ENCODE measurements at places on chromosomes 6 and 20.

DNA sequence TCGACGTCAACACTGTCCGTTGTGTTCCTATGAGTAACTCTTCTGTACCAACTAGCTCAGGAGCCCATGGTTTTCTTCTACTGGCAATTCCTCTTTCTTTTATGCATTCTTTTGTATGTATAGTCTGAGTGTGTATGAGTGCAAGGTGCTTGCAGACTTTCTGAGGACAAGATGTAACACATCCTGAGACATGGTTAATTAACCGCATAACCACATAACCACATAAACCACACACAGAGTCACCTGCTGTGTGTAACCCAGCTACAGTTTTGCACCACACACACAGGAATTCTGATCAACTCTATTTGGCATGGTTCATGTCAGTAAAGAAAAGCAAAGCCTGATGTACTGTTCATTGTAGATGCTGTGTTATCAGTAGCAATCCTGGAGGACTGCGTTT, 98.6 kb downstream of the DACT2 start:
- DNase-seq: no peak

DNA sequence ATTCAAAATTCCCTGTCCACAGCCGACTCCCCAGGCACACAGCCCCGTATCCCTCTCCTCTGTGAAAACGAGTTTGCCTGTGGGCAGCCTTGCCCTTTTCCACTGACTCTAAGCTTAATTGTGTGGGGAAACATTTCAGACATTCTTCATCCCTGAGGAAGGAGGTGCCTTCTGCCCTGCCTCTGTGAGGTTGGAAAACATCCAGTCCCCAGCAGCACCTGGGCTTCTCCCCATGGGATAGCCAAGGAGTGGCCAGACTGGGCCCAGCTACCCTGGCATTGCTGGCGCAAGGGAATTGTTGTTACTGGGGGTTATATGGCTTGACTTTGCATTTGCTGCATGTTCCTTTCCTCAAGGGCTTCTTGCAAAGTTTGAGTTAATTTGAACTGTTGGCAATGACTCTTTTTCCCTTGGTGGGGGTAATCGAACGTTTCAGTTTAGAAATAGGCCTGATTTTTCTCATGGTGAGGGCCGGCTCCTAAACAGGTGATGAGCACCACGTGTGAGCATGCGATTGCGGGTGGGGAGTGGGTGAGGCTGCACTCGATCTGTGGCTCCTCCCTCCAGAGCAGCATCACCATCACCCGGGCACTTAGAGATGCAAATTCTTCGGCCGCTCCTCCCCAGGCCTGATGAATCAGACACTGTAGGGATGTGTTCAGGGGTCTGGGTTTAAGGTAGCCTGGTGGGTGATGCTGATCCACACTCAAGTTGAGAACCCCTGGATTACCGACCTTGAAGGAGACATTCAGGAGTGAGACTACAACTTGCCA, 29.9 kb downstream of the GABRR2 start:
- DNase-seq: no peak

GRCh38 chr20:50582591-50583234, 72.5 kb downstream of the PTPN1 start:
- DNase-seq: no peak

- DNase-seq: no peak
Observed at GRCh38 chr6:29945281-29945820, 3.0 kb downstream of the HLA-A start.

- no peak for DNase-seq
Observed at GRCh38 chr6:193773-194310, 98.4 kb upstream of the DUSP22 start.

DNA sequence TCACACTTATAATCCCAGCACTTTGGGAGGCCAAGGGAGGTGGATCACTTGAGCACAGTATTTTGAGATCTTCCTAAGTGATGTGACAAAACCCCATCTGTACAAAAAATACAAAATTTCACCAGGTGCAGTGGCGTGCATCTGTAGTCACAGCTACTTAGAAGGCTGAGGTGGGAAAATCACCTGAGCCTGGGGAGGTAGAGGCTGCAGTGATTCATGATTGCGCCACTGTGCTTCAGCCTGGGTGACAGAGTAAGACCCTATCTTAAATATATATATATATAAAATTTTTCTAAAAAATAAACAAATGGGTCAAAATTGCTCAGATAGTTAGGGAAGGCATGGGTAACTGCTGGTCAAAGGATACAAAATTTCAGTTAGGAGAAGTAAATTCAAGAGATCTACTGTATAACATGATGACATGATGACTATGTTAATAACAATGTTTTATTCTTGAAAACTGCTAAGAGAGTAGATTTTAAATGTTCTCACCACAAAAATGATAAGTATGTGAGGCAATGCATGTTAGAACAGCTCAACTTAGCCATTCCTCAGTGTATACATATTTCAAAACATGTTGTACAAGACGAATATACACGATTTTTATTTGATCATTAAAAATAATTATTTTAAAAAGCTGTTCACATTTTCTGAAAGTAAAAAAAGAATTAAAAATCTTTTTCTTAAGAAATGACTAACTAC, 24.4 kb downstream of the TBC1D32 start:
- no peak for DNase-seq

DNA sequence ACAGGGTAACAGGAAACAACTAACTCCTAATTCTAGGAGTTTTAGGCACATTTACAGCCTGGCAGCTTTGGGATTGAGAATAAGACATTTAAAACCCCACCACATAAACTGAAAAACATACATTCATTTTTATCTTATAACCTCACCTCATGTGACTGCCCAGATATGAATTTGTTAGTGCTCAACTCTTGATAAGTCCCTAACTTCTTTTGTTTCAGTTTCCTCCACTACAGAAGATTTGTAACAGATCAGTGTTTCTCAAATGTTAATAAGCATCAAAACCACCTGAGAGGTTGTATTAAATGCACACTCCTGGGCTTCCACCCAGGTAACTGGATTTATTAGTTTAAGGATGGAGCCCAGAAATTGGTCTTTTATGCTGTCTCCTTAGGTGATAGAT, 190.1 kb upstream of the ARID1B start:
- no peak for DNase-seq

DNA sequence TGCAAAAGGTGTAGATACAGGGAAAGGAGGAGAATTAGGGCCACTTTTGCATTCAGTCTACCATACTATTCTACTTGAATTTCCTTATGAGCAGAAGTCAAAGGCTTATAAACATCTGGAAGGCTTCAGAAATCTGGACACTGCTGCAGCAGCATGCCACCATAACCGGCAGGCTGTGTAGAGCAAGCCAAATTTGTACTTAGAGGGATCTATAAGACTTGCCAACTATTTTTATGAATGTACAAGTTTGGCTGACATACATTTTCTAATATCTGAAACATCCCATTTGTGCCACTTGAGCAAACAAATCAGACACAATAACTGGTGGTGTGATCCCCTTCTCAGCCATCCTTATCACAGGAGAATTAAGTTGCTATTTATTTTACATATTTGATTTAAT, 14.0 kb upstream of the PLCB1 start:
- DNase-seq: no peak

DNA sequence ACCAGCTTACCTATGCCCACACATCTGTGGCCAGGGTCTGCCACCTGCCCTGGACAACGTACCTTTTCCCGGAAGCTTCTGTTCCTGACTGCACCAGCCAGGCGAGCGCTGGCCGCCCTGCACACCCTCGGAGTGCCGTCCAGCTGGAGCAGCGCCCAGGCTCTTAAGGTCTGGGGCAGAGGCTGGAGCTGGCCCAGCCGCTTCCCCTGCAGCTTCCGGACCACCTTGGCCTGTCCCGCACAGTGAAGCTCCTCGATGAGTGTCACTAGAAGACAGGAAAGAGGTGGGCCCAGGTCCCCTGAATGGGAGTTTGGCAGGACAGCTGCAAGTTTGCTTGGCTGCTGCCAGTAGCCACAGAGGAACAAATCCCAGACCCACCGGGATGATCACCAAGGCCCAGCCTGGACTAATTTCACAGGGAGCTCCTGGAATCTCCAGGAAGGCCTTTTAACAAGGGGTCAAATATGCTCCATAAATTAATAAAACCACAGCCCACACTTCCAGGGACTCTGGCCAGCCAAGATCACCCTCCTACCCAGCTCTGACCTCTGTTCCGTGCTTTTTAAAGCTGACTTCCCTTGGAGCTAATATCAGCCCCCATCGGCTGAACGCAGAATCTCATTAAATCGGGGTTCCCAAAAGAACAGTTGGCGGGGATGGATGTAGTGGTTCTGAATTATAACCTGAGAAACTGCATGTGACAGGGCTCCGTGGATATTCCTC, 82.3 kb downstream of the PTPN1 start:
- no peak for DNase-seq

DNA sequence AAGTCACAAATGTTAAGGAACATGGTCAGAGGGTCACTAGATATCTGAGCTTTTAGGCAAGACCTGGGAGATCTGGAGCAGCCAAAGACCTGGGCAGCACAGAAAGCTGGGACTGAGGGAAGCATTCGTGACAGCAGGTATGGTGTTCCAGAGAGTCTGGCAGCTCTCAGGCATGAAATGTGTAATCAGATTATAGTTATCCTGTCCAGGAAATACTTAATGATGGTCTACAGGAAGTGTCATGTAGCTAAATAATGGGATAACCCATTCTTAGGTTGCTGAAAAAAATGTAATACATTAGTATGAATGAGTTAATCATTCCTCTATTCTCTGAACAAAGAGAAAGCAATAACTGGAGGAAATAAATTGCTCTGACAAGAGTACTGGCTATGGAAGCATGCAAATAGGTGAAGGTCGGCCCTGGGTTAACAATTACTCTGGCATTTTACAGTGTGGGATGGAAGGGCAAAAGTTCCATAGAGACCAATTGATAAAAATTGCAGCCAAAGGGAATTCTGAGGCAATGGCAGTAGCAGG, 740.5 kb downstream of the CBLN4 start:
- DNase-seq: no peak

- peak; percentile 38 for DNase-seq
Observed at GRCh38 chr6:30615958-30616810, 859 bp downstream of the PPP1R10 start.

DNA sequence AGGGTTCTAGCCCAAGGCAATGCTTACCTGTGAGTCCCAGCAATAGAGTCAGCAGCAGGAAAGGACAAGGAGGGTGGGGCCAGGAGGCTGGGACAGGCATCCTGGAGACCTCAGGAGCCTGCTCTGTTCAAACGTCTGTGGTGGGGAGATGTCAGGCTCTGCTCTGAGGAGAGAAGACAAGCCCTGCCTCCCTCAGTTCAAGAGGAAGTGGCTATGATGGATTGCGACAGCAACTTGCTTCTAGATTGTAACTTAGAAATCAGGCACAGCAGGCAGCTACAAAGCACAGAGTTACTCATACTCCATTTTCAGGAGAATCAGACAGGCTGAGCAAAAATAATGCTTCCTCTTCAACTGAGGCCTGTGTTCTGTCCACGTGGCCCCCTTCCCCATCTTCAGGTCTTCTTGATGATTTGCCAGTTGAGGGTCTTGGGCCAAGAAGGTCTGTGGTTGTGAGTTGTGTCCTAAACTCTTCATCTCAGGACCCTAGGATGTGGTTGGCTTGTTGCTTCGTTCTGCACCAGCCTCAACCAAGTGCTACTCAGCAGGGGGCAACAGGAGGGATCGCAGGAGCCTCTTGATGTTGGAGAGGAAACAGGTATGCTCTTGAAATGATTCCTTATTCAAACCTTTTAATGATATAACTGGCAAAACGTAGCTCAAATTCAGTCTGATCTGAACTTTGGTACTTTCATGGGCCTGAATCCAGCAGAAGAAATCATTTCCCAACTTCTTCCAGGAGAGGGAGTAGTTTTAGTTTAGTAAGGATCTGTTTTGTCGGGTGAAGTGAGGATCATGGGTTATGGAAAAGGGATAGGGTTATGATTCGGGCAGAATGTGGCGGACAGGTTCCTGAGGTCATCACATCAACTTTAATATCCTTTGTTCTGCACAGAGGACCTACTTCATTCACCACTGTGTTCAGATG, 31.0 kb downstream of the SIRPB1 start:
- DNase-seq: no peak

- no peak for DNase-seq
Observed at GRCh38 chr6:11410539-11411307, 126.8 kb upstream of the TMEM170B start.

DNA sequence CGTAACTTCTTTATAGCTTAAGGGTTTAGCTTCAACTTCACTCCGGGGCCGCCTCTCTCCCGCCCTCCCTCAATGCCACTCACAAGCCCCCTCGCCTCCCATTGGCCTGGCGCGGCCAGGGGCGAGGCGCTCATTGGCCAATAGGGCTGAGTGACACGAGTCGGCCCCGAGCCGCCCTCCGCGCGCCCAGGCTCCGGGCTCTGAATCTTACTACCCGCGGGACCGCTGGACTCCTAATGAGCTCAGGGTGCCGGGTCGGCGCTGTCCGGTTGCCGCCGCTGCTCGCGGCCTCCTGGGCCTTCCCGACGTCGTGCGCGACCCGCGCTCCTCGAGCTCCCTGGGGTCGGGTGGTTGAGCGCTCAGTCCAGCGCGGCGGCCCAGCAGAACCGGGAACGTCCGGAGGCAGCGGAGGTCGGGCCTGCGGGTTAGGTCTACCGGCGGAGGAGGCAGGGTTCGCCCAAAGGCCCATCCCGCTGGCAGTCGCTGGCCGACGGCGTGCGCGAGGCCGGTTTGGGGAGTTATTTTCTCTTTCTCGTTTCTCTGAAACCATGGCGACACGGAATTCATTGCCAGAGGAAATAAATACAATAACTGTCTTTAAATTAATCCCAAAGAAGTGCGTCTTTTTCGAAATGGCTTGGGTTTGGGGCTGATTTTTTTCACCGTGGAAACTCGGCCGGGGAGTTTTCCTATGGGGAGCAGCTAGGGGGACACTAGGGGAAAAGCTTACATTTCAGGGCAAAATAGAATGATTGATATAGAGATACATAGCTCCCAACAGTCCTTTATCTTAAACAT, at the start of gene SIM1:
TSS of gene SIM1 (minus strand) at position 19 of the 798 bp plus-strand sequence. CDS start 1,453 bp downstream, outside the sequence.
- DNase-seq: no peak

GRCh38 chr6:25369433-25370177, 90.4 kb downstream of the CARMIL1 start:
- DNase-seq: peak; percentile 89

DNA sequence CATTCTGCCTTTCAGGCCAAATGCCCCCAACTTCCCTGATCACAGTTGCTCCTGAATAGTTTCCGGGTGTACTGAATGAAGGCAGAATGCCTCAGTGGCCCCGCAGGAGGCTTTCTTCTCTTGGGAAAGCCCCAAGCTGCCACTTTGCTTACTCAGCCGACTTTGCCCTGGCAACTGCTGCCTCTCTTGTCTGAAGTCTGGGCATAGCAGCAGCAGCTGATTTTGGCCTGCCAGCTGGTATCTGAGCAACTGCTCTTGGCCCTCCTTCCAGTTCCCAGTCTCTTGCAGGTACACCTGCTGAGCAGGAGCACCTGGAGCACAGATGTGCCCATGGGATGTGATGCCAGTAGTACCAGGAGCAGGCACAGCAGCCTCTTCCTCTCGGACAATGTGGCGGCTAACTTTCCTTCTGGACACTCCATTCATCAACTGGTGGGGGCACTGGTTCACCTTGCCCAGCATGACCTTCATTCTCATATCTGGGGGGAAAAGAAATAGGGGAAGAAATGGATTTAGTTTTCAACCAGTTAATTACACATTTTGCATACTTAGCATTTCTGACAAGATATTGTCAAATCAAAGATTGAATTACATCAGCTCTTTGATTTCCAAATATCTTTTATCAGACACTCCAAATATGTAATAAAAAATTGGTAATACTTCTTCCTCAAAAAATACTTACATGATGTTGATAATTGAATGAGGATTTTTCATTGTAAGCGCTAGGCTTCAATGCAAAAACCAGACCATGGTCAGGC, 468.2 kb downstream of the PKHD1 start:
- DNase-seq: peak; percentile 13
